ENCODE measurements at places on chromosomes 5 and 9. TPM values are rescaled to one million over a fixed set of nuclear protein-coding genes. Genes with fewer than 3 reads are reported as not detected.
A peak's percentile ranks its signal among the peaks of the same experiment; 100 is the strongest.

Gene SLC6A18
- total RNA-seq, result not detected

Gene FREM1
- 2.6 TPM for total RNA-seq

Gene ABL1
- 104 TPM for total RNA-seq

Gene LMX1B
- 0.37 TPM for total RNA-seq

Gene INSL4
- total RNA-seq, result not detected

- no peaks in the 10 kb centered on the region for H3K27me3 ChIP-seq
- no peaks in the 10 kb centered on the region for H3K4me1 ChIP-seq
- no peak overlapping the region for H3K4me3 ChIP-seq
- no peak overlapping the region for H3K27ac ChIP-seq
- no peak for DNase-seq
Measured at GRCh38 chr9:859251-859650, 17.8 kb downstream of the DMRT1 start.

DNA sequence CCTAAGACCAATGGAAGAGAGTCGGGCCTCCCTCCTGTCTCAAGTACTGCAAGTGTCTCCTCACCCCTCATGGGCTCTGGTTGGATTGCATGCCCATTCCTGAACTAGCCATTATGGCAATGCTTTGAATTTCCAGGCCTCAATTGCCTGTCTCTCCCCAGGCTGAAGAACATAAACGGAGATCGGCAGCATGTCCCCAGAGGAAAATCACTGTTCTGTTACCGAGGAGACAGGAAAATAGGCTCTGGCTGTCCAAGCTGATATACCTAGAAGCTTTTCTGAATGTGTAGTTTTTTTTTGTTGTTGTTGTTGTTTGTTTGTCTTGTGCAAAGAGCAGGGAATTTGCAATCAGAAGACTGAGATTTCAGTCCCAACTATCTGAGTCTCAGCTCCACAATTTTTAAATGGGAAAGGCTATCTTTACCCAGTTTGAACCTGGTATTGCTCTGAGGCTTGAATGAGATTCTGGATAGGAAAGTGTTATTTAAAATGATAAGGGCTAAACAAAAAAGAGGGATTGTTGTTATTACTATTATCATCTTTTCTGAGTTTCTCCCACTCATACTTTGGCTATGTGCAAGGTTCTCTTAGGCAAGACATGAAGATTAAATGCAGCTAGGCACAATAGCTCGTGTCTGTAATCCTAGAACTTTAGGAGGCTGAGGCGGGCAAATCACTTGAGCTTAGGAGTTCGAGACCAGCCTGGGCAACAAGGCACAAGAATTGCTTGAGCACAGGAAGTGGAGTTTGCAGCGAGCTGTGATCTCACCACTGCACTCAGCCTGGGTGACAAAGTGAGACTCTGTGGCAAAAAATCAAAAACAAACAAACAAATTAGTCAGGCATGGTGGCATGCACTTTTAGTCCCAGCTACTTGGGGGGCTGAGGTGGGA, 77.2 kb upstream of the KLF9 start:
- no peak for DNase-seq
- no peak overlapping the region for H3K27ac ChIP-seq
- no peaks in the 10 kb centered on the region for H3K4me1 ChIP-seq

DNA sequence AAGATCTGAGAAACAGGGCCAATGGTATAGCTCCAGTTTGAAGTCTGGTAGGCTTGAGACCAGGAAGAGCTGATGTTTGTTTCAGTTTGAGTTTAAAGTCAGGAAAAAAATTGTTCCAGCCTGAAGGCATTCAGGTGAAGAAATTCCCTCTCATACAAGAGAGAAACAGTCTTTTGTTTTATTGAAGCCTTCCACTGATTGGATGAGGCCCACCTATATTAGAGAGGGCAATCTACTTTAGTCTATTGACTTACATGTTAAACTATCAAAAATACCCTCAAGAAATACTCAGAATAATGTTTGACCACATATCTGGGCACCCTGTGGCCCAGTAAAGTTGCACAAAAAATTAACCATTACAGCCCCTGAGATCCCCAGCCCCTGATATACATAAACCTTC, 5.2 kb upstream of the DEPDC1B start:
- H3K36me3 ChIP-seq, result no peaks in the 10 kb centered on the region
- no peak overlapping the region for H3K4me3 ChIP-seq
- H3K27me3 ChIP-seq, result no peaks in the 10 kb centered on the region
- H3K27ac ChIP-seq, result no peak overlapping the region

GRCh38 chr5:65816729-65817128, 94.7 kb downstream of the NLN start:
- no peak overlapping the region for H3K27ac ChIP-seq
- H3K36me3 ChIP-seq, result peaks cover 50% of the 10 kb centered on the region
- H3K27me3 ChIP-seq, result no peaks in the 10 kb centered on the region
- no peak for DNase-seq
- no peak overlapping the region for H3K4me3 ChIP-seq

- H3K27me3 ChIP-seq, result no peaks in the 10 kb centered on the region
- H3K36me3 ChIP-seq, result no peaks in the 10 kb centered on the region
- peak; percentile 27 for DNase-seq
- no peaks in the 10 kb centered on the region for H3K4me1 ChIP-seq
- H3K4me3 ChIP-seq, result no peak overlapping the region
- no peak overlapping the region for H3K27ac ChIP-seq
Measured at GRCh38 chr9:117555964-117556629, 141.2 kb upstream of the ASTN2 start.
